ENCODE measurements at places on chromosomes 1 and 21.

GRCh38 chr1:109632671-109633346, 13.2 kb downstream of the AMPD2 start:
- no peak for DNase-seq

- no peak for DNase-seq
These were observed 1.8 kb downstream of the SON start for GRCh38 chr21:33544451-33545195.

GRCh38 chr1:56070601-56071000, 508.8 kb downstream of the PLPP3 start:
- DNase-seq: no peak

DNA sequence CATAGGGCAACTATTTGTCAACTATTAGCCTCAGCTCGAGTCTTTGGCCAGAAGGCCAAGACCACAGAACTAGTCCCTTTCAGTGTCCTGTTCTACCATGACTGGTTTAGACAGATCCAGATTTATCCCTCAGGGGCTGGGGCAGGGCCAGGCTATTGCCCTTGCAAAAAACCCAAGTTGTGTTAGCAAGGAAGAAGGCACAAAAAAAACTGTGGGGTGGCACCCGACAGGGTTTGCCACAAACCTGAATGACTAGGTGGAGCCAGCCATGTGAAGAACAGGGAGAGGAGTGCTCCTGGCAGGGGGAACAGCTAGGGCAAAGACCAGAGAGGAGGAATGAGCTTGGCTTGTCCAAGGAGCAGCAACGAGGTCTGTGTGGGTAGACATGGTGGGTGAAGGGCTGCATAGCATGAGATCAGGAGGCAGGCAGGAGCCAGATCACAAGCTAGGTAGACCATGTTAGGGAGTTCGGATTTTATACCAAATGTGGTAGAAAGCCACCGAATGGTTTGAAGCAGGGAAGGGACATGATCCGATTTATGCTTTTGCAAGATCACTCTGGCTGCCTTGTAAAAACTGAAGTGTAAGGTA, 4.3 kb downstream of the DCST1 start:
- no peak for DNase-seq

- no peak for DNase-seq
These were observed 89.3 kb downstream of the LACTBL1 start for GRCh38 chr1:22883406-22883805.

DNA sequence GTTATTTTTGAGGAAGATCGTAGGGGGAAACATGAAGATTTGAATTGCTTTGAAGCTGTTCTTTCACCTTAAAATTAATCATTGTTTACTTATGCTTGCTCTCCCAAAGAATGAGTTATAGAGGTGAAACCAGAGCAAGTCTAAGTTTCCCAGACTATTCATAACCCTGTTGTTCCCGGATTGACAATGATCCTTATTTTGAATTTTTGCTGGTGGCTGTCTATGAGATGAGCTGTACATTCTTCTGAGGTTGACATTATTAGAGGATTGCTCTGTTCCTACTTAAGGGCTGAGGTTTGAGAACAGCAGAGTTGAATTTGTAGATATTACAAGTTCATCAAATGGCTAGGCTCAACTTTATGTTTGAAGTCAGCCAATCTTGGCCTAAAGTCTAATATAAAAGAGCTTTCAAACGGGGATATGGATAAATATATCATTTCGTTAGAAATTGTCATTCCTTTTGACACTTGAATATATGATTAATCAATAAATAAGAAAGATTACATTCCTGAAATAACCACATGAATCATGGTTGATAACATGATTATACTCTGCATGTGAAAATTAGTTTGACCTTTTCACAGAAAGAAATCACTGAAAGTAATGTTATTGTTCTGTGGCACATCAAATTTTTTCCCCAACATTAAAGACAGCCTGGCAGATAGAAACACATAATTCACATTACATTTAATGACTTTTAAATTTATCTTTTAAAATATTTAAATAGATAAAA, 19.1 kb upstream of the PDE4B start:
- DNase-seq: no peak

GRCh38 chr1:197285526-197286205, 17.6 kb downstream of the CRB1 start:
- no peak for DNase-seq

DNA sequence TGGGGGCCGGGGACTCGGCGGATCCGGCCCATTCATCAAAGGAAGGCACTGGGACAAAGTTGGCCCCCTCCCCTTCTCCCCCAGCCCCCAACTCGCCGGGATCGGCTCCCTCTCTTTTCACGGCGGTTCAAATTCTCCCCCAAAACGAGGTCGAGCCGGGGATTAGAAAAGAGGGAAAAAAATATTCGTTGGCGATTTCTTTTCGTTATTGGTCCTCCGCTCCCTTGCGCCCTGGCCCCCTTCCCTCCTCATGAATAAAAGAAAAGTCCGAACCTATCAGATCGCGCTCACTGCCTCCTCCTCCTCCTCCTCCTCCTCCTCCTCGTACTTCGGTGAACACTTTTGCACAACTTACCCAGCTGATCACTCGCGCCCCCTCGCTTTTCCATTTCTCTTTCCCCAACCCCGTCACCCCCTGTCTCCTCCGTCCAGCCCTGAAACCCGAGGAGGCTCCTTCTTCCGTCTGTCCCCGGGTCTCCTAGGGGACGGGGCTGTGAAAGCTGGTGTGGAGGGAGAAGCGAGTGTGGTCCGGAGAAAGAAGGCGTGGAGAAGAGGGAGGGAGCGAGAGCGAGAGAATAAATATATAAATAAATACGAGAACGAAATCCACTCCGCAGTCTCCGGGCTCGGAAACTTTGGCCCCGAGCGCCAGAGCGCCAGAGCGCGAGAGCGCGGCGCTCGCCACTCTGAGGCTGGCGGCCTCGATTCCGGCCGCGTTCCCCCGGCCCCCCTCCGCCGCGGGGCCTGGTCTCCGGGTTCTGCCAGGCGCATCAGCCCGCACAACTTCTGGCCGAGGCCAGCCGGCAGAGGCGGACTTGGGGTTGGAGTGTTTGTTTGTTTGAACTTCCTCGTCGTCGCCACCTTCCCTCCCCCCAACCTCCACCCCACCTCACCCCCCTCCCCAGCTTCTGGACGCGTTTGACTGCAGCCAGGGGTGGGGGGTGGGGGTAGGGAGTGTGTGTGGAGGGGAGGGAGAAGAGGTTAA, at the start of gene PAX7:
TSS of gene PAX7 (plus strand) at position 336 of the 985 bp plus-strand sequence. CDS start 758 bp downstream, outside the sequence.
- DNase-seq: peak; percentile 76

DNA sequence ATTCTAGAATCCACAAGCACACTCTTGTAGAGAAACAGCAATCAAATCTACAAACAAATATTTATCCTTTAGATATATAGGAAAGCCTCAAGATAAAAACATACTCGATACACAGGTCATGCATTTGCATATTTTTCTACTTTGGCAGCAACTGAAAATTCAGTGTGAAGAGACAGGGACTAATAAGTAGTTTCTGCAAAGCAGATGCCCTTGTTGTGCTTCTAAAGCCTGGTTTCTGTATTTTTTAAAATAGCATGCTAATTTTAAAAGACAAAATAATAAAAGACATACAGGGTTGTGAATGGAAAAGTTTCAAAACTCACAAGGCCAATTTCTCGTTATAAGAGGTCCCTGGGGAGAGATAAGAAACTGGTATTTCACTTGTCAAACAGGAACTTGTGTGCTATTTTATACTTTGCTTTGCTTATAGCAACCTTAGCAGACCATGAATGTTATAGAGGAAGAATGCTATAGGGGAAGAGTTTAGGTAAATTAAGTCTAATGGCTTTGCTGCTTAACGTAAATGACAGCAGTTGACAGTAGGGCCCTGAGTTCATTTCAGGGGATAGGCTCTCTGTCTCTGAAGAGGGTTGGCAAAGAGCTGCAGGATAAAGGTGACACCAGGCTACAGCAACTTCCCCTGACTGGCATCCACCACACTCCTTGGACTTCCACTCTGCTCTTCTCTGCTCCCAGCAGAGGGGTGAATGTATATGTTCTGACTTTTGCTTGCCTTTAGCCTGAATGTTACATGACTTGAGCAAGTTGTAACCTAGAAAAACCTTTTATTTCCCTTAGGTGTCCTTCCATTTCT, 9.4 kb upstream of the RGS13 start:
- DNase-seq: no peak

DNA sequence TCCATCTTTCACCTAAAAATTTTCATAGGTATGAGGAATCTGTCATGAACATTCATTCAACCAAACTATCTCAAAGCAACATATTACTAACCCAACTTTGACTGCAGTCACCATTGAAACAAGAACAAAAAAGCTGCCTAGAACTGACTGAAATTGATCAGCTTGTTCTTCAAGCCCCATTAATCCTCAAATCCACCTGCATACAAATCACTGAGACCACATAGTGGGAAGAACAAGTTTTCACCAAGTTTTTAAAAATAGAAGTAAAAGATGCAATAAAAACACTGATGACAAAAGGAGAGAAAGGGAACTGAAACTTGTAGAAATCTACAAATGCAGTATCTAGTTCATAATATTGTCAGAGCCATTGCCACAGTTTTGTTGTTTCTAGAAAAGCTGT, 6.1 kb downstream of the SORT1 start:
- no peak for DNase-seq

DNA sequence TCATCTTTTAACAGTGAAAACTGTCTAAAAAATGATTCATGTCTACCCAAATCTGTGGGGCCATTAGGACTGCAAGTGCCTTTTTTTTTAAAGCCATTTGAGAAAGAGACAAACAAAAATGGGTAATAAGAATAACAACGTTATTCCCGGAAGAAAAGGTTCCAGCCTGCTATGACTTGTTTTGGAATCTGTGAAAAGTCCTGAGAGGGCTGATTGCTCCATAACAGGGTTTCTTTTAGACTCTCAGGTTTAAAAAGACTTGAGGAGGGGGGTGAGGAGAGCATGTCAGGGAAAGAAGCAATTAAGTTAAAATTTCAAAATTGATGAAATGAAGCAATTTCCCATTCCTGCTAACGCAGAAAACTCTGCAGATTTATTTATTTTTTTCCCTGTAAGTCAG, 56.4 kb downstream of the CACHD1 start:
- DNase-seq: no peak

DNA sequence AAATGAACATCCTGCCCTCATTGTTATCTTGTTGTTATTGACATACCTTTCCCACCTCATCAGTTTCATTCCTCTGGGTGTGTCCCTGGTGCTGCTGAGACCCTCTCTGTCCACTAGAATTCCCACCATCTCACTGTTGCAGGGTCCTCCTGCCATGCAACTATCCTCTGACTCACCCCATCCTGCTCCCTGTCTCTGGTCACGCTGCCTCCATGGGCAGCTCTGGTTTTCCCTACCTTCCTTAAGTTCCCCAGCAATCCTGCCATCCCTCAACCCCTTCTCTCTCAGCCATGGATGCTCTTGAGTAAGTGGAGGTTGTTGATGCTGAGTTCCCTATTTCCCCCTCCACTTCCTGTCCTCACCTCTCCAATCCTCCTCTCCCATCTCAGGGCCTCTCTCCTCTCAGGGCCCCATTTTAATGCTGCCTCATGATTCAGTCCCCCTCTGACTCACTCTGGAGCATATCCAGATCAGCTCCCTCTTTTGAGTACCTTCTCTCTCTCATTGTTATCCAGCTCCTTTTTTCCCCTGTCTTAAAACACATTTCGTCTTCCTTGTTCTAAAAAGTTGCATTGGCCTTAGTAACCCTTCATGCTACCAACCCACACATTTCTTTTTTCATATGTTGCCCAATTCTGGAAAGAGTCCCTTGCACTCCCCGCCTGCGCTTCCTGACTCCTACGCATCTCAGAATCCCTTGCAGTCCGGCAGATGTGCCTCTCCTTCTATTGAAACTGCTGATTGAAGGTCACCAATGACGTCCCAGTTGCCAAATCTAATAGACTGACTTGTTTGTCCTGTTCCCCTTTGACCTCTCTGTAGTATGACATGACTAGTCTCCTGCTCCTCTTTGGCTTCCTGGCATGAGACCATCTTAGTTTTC, 92.0 kb downstream of the CNIH3 start:
- no peak for DNase-seq

DNA sequence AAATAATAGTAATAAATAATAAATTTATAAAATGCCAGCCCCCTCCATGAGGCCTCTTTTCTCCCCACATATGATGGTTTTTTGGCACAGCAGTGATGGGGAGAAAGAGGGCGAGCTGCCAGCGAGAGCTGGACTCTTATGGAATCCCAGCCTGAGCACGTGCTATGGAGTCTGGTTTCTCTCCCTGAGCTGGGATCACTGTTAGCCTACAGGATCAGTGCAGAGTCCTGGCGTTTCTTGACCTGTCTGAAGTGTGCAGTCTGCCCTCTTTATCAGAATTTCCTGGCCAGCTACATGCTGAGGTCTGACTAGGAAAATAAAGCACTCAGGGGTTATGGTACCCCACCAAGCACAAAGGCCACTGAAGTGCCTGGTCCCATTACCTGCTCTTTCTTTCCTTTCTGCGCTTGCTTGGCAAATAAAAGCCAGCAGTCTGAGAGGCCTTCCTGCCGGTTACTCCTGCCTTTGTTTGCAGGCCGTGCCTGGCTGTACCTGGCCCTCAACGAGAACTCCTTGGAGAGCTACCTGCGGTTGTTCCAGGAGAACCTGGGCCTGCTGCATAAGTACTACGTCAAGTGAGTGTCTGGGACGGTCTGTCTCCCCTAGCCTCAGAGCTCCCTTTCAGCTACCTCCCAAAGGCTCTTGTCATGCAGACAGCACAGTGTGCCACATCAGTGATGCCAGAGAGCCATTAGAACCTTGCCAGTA, 18.5 kb upstream of the SLC25A34 start:
- no peak for DNase-seq

GRCh38 chr1:211735208-211736170, 60.1 kb upstream of the NEK2 start:
- no peak for DNase-seq

DNA sequence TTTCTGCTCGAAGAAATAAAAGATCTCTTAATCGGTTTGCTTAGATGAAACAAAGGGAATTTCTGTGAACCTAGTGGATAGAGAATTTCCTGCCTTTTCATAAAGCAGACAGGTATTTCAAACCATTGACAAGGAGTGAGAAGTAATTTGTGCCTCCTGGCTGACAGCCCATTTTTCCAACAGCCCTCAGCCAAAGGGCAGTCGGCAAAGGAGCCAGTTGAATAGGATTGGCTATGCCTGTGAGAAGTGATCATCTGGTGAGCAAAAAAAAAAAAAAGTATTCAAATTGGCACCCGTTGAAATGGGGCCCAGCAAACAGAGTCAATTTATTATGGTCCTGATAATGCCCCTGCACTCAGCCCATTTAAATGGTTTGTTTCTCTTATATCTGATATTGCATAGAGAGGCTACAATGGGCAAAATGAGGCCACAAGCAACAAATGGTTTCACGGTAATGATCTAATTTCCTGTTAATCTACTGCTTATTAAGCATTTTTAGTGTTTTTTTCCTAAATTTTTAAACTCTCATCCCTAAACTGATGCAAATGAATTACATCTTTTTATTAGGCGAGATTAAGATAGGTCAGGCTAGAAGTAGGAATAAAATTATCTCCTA, 477.5 kb downstream of the NUF2 start:
- no peak for DNase-seq

GRCh38 chr21:28669321-28669720, 323.4 kb downstream of the LTN1 start:
- no peak for DNase-seq
